ENCODE measurements at places on chromosomes 7 and 10.

DNA sequence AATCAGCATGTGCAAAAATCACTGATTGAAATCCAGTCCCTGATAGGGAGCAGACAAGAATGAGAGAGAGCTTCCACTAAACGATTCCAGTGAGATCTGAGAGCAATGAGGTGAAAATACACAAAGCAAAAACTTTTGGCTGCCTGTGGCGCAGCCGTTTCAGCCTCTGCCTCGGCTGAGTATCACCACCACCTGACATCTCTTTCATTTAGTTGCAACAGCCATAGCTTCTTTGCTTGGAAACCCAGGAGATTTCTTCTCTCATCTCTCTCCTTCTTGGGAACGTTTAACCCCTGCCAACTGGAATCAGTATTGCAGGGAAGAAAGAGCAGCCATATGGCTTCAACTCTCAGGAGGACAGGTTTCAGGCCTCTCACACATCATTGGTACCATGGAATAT is 237.3 kb upstream of the AGK start:
- DNase-seq = no peak

GRCh38 chr10:95571390-95571789 is 10.2 kb upstream of the SORBS1 start:
- no peak for DNase-seq

DNA sequence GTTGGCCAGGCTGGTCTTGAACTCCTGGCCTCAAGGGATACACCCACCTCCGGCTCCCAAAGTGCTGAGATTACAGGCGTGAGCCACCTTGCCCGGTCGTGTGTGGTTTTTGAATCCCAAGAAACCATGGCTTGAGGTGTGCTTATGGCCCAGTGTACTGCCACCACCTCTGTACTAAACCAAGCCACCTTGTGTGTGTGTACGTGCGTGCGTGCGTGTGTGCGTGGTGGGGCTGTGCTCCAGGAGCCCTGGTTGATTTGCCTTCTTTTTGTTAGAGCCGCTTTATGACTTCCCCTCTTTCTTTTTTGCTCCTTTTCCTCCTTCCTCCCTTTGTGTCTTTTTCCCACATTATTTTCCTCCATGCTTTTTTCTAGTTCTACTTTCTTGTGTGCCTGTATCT is 121.4 kb downstream of the CAMK1D start:
- no peak for DNase-seq

GRCh38 chr7:94313926-94314325 is 80.8 kb upstream of the COL1A2 start:
- no peak for DNase-seq

- peak; percentile 25 for DNase-seq
Observed at GRCh38 chr10:930625-931325, 730 bp downstream of the LARP4B start.

DNA sequence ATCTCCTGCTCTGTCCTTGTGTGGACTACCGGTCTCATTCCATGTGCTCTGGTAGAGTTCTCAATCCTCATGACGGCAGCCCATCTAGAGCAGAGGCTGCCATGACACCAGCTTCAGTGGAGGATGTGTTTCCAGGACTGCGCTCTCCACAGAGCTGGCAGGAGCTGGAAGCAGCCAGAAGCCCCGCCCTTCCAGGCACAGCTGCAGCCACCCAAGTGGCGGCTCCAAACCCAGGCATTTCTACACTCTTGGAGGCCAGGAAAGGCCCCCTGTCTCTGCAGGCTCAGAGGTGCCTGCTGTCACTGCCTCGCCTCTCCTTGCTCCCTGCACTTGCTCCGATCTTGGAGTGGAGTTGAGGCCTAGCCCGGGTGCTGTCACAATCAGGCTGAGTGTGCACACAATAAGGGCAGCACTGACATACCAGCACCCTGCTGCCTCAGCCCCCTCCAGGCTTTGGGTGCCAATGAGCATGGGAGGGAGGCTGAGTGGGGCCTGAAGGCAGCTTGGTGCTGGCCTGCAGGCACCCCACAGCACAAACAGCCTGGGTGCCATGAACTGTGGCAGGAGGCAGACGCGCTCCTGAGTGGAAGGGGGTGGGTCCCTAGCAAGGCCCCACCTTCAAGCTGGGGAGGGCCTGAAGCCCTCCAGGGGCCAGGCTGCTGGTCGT is 122.1 kb downstream of the LRRN3 start:
- DNase-seq = no peak

DNA sequence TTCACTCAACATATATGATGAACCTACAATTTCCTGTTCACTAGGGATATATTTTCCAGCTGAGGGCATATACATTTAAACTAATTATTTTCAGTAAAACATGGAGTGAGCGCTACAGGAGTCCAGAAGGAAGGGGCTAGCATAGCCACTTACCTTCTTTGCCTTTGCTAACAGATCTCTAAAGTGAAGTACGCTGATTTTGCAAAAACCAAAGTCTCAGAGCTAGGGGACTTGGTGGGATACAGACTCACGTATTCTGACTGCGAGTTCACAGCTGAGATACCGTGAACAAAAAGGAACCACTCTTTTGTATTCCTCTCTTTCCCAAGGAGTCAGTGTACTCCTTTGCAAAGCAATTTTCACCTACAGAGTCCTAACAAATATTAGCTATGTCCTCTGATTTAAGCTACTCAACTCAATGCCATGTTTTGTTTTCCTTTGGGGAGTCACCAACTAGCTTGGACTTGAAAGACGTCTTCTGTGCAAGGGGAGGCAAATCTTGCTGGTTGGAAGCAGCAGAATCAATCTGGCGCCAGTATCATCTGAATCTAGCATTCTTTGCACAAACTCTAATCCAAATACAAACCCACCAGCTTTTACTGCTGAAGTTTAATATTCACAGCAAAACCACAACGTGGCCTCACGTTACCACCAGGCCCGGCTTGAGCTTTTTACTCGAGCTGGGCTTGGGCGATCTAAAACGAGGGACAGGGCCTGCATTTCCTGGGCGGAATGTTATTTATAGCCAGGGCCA is 657 bp downstream of the CDNF start:
- no peak for DNase-seq

GRCh38 chr7:30027740-30028215 is 434 bp upstream of the PLEKHA8 start:
- no peak for DNase-seq

DNA sequence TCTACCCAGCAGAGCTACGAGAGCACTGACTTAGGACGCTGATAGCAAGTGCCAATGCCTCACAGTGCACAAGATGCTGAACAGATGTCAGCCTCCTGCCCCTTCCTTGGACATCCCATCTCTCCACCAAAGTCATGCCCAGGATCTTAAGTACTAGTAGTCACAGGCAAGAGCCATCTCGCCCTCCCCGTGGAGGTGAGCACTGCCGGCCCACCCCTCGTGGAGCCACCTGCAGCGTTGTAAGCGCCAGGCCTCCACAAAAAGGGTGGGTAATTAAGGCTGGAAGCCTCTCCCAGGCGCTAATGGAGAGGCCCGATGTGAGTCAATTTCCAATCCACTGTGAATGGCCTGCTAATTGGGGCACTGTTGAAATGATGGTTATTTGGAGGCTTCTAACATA is 156.2 kb downstream of the GRID1 start:
- no peak for DNase-seq

DNA sequence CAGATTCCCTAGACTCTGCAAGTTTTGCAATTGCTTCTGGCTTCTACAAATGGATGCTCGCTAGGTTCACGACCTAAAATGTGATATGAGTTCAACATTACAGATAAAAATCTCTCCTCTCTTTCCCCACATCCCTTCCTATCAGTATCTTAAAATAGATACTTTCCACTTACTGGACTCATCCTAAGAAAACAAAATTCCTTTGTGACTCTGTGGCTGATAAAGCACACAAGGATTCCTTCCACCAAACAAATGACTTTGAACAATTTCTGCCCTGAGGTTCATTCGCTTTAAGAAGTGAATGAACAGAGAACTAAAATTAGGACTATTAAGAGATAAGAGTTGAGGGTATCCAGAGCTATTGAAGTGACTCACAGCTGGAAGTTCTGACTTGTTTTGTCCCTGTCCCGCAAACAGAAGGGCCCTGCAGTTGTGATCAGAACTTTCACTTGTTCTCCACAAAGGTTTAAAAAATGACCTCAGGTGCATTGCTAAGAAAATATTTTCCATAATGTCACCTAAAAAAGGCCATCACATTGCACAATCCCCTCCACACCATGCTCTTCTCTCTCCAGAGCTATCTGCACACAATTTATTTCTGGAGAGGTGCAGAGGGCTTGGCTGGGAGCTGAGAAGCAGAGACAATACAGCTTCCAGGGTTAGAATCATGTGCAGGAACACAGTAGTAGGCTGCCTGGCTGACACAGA is 96.1 kb downstream of the PIP4K2A start:
- DNase-seq = peak; percentile 58

DNA sequence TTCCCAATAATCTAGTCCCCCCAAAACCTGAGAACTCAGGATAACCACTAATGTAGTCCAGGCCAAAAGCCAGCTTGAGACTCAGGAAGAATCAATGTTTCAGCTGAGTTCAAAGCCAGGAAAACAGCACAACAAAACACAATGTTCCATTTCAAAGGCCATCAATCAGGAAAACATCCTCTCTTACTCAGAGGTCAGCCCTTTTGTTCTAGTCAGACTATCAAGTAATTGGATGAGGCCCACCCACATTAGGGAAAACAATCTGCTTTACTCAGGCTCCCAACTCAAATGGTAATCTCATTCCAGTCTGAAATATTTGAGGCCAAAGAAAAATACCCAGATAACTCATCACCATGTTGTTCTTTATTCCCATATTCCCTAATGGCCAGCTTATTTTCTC is 152.2 kb downstream of the SDHAF3 start:
- DNase-seq = no peak

GRCh38 chr10:88280518-88280917 is 302.6 kb downstream of the RNLS start:
- no peak for DNase-seq

- no peak for DNase-seq
Observed at GRCh38 chr7:37194943-37195342, 253.7 kb downstream of the ELMO1 start.

DNA sequence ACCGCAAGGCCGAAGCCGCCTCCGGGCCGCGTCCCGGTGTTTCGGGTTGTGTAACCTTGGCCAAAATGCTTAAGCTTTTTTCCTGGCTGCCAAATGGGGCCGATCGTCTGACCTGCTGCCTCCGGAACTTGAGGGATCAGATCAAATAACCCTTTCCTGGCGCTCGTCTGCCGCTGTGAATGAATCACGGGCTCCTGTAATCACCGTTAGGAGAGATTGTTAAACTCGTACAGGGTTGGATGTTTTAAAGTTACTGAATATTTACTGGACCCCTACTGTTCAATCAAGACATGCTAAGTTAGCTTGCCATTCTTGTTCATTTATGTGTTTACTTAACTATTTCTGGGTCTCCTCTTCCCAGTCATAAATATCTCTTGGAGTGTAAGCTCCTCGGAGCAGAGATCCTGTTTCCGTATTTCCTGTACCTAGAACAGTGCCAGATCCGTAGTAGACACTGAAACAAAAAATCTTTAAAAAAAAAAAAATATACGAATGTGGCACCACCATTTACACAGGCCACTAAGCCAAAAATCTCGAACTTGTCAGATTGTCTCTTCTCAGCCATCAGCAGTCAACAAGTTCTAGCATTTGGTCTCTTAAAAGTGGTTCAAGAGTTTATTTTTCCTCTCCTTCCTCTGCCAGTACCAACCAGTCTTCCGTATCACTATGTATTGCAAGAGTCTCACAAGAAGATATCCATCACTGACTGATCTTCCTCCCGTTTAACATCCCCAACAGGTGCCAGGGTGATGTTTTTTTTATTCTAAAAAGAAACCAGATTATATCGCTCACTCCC is 650 bp upstream of the TM9SF3 start:
- DNase-seq = peak; percentile 66

DNA sequence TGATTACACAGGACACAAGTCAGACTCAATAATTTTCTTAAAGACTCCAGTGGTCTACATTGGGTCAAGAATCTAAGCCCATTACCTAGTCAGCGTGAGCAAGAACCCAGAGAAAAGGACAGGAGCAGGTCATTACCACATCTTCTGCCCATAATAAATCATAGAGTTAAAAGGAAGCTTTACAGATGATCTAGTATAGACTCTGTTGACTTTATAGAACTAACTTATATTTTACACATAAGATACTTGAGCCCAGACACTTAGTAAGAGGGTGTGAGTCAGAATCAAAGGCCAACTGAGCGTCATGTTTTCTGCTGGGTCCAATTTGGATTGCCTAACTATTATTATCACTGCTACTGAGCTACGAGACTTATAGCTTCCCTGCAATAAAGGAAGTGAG is 206.1 kb upstream of the NPSR1 start:
- DNase-seq = no peak

DNA sequence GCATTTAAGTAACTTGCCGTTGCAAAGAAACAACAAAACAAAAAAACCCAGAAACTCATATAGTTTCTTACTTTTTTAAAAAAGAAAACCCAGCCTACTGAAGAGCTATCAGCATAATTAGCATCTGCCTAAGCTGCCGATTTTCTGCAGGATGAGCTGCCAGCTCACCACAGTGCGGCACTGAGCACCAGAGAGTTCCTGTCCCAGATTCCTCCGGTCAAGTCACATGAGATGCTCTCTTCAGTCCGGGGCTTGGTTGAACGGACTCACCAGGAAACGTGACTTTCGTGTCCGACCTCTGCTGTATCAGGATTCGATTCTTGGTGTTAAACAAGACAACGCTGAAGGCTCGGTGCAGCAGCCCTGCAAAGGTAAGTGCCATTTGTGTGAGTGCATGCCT is 3.2 kb downstream of the IDI2 start:
- DNase-seq = no peak

- DNase-seq = no peak
Observed at GRCh38 chr7:51647931-51648351, 331.3 kb upstream of the COBL start.

DNA sequence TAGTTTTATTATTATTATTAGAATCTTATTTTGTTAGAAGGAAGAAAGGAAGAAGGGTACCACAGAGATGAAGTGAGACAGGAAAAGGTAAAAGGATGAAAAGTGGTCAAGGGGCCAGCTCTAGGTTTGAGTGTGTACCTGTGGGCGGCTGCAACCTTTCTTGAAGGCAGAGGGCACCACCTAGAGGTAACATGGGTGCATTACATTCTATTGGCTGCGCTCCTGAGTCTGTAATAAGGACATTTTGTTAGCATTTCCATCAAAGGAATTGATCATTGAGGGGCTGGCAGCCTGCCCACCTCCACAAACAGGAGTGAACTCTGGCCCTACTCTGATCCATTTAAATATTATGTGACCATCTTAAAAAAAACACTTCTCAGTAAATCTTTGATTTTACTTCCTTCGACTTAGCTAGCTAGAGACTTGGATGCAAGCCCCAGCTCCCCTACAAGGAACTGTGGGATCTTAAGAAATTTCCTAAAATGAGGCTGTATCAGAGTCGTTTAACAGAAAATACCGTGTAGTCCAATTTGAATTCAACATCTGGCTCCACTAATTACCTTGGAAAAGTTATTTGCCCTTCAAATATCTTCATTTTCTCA is 610.4 kb downstream of the IPMK start:
- DNase-seq = peak; percentile 62

DNA sequence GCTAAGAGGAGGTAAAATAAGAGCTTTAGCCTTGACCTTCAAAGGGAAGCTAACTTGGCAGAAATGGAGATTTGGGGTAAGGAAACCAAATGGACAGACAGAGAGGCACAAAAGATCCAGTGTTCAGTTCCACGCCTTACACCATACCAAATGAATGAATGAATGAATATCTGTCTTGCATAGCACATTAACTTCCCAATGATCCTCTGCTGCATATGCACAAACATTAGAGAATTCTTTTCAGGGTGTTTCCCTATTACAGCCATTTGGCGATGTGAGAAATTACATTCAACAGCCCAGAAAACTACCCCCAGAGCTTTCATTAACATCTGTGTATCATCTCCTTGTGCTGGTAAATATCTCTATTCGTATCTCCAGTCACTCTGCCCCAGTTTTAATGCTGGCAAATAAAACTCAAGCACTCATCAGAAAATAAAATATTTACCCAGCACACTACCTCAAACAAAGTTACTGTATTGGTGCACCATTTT is 1056.2 kb downstream of the SORCS3 start:
- no peak for DNase-seq

Data from activated CD4-positive, alpha-beta T cell treated with anti-CD3 and anti-CD28 coated beads, Interleukin-10, Interleukin-2, amounts not matched to agents 100 ng/mL and 50 ng/mL, durations not matched to agents 16 hours and 8 hours (primary cell).